ENCODE measurements at places on chromosomes 16 and 17. TPM values are rescaled to one million over a fixed set of nuclear protein-coding genes. Genes with fewer than 3 reads are reported as not detected.
A peak's percentile ranks its signal among the peaks of the same experiment; 100 is the strongest.

- no peak for DNase-seq
Measured at GRCh38 chr17:73910821-73911515, 266.7 kb upstream of the SDK2 start.

DNA sequence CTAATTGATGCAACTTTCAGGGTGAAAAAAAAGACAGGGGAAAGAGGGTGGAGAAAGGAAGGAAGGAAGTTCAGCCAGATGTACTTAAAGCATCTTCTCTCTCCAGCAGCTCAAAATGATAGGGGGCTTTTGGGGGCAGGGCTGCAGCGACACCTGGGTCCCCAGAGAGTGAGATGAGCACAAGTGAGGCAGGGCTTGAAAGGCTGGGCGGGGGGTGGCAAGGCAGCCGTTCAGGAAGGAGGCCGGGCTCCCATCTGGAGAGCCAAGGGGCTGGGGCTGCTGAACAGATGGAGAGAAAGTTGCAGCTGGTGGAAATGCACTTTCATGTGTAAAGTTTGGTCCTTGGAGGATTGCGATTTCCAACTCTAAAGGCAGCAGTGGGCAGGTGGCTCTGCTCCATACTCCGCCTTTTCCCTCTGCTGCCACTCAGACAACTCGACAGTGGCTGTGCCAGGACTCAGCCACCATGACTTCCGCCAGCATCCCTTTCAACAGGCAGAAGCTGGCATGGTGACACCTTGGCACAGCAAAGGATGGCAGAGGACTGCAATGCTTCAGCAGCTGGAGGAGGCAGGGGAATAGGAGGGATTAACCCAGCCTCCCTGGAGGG, 7.7 kb downstream of the SLC35B1 start:
- no peak for DNase-seq

SMG6 gene
- 30.3 TPM for total RNA-seq

NPW gene
- 4.7 TPM for total RNA-seq

GRCh38 chr17:17153709-17154108, 52.4 kb downstream of the PLD6 start:
- DNase-seq: no peak

NTN1 gene
- 17.4 TPM for total RNA-seq

DNA sequence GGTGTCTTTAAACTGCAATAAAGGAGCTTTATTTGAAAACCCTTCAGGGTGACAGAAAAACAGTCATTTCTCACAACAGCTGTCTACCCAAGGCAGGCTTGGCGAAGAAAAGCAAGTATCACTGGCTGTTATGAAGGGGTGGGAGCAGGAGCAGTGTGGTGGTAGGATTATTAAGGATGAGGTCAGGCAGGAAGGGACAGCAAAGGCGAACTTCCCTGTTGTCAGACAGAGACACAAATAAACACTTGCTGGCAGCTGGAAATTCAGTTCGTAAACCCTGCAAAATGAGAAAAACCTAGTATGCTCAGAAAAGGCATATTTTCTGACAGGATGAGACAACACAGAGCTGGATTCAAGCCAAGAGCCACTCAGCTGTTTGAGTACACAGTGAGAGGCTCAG, 416.3 kb upstream of the CDH5 start:
- no peak for DNase-seq

DNA sequence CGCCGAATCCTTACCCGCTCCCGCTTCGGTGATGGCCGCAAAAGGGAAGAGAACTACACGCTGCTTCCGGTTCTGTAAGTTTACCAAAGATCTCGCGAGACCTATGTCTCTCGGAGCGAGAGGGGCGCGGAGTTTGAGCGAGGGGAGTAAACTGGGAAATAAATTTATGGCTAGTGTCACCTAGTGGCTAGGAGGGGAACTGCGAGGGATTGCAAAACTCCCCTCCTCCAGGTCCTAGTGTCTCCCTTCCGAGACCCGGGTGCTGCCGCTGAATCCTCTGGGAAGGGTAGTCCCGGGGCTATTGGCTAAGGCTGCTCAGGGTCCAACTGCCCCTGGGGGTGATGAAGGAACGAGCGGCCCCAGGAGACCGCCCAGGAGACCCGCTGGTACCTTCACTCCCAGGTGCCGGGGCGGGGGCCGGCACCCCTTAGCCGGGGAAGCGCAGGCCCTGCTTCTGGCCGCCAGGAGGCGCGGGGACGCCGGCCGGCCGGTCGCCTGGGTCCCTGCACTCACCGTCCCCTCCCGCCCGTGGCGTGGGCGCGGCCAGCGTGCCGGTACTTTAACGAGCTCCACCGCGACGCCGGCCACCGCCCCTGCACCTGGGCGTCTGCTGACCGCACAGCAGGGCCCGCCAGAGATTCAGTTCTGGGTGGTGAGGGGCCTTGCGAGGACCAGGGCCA, at the start of gene RPL26:
RPL26 (minus strand) TSS at position 51 of the 680 bp plus-strand sequence. CDS start 883 bp downstream, outside the sequence.
- peak; percentile 94 for DNase-seq

CA4 gene
- total RNA-seq: 11.4 TPM

DNA sequence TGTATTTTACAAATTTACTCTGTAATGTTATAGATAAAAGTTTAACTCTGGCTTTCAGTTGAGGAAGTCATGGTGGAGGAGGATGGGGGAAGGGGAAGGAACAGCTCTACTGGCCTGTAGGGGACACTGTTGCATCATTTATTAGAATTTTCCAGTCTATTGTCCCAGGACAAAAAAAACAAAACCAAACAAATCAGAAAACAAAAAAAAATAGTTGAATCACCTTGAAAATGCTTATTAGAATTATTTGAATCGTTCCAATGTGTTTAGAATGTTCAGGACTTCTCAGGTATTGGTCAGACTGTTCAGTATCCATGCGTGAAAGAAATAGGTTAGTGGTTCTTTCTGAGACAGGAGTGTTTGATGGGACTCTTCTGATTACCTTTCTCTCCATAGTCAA, 242.0 kb downstream of the FTO start:
- DNase-seq: no peak

DNA sequence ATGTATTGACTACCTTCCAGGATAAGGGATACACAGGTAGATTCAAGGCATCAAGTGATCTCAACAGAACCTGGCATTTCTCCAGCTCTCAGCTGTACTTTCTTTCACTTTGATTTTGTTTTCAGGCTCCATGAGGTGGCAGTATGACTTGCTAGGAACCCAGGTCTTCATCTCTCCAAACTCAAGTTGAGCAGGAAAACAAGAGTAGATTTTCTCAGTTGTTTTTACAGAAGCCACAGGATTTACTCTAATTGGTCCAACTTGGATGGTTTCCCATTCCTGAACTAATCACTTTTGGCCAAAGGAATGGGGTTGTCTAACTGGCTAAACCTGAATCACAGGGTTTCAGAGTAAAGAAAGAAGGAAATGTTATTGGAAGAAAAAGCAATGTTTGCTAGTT, 146.6 kb downstream of the TRIM37 start:
- no peak for DNase-seq

LPO gene
- total RNA-seq: not detected

VMO1 gene
- total RNA-seq: 1.2 TPM

- peak; percentile 47 for DNase-seq
Measured at GRCh38 chr17:77645072-77646045, 313.1 kb upstream of the TNRC6C start.

GRCh38 chr17:75394332-75394918, 11.1 kb downstream of the GRB2 start:
- DNase-seq: no peak

- no peak for DNase-seq
Measured at GRCh38 chr16:79715061-79715460, 114.5 kb upstream of the MAF start.

CES5A gene
- total RNA-seq: not detected

TRIM25 gene
- 46.7 TPM for total RNA-seq

DNA sequence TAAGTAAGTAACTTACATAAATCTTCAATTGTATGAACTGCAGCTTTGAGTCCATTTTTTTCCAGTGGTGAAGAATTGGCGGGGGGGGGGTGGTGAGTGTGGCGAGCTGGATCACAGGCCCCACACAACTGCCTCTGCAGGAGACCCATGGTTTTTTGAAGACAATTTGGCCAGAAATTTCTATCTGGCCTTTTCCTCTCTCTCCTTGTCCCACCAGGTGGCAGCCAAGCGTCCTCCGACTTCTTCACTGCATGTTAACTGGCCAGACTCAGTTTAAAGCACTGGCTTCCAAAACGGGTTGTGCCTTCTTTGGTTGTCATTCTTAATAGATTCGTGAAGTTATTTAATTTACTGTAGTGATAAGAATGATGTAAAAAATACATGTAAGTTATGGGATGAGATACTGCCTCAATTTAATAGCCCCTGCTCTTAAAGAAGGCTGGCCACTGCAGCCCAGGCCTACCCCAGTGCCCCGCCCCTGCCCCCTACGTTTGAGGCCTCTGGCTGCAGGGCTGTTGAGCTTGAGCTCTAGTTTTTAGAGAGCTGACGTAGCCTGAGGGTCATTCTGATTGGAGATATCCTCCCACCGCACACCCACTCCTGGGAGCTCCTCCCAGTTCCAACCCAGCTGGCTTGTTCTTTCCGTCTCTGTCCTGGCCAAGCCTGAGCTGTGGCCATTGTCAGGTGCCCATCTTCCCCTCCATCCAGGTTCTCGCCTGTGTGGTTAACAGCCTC, 36.4 kb downstream of the AKAP1 start:
- no peak for DNase-seq

- no peak for DNase-seq
Measured at GRCh38 chr17:50203604-50204345, 2.3 kb upstream of the COL1A1 start.

TPSB2 gene
- not detected for total RNA-seq

DNA sequence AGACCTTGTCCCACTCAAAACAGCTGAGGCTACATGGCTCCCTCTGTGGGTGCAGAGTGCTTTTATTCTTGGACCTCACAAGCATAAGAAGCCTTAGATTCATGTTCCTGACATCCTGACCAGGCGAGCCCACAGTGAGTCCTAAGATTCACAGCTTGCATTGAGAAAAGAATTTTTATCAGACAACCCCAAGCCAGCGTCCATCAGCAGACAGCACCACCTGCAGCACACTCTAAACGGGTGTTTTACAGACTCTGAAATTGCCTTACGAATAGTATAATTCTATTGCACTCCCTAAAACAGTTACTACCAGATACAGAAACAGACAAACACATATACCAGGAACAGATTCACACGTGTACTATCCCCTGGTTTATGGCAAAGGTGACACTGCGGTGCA, 31.9 kb downstream of the C16orf78 start:
- no peak for DNase-seq

All from type B pancreatic cell (in vitro differentiated cells).